Cortex of kidney (tissue), 1 donor: ENCODE measurements at places on chromosomes 3 and 15.

DNA sequence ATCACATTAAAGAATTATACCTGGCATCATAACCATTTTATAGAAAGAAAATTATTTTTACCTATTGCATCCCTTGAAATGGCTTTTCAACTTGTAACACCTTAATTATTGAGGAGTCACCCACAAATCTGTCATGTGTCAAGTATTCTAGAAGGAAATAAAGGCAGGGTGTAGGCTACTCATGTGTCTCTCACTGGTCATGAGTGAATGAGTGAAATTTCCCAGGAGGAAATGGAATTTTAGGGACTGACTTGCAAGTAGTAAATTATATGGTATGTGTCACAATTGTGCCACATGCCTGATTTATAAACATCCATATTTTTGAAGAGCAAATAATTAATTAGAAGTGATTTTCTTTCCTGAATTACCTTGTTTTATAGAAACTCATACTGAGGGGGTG lies 310.5 kb upstream of the ADAMTS9 start:
- no peak for DNase-seq

DNA sequence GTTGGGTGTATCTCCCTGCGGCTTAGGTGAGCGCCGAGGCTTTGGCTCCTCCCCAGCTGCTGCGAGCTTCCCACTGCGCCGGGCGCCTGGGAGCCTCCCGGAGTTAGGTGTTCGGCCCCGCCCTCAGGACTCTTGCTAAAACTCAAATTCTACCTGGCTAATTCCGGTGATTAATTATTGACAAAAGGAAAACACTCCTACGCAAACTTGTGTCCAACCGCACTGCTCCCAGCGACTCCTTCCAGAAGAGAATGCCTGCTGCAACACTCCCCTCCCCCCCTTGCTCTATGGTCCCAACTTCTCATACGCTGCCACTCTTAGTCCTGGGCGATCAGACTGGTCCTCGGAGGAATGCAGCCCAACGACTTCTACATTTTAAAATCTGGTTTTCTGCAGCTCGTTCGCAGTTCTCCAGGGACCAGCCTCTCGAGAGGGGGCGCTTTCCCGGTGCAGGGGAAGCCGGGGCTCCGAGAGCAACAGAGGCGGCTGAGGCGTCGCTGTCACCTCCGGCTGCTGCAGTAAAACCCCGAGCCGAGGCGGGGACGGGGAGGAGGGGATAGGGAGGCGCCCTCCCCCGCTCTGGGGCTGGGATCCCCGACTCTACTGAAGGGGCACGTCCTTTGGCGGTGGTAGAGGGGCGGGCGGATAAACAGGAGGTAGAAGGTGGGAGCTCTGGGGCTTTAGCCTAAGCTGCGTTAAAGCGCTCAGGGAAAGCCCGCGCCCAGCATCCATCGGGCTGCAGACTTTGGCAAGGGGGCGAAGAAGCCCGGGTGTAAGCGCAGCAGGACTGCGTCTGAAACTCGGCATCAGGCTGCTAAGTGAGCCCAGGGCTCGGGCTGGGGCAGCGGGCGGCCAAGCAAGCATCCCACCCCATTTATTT lies at the start of gene SPTSSB:
Gene SPTSSB, minus strand, starts transcription at position 77 of the 880 bp plus-strand sequence. CDS start 25,194 bp downstream, outside the sequence.
- DNase-seq: no peak

GRCh38 chr3:186949281-186949982 lies 19.1 kb downstream of the ST6GAL1 start:
- DNase-seq: no peak

- DNase-seq: no peak
Observed at GRCh38 chr3:36695113-36695768, 69.1 kb downstream of the DCLK3 start.

- DNase-seq: no peak
Observed at GRCh38 chr3:177145954-177146353, 51.3 kb downstream of the TBL1XR1 start.
